CD4-positive, alpha-beta T cell treated with Interleukin-12 subunit alpha and Interleukin-12 subunit beta, for 1 hour (primary cell): ENCODE measurements at places on chromosomes 13 and 19.

GRCh38 chr13:37139356-37139755, 33.9 kb upstream of the CSNK1A1L start:
- no peak for DNase-seq

GRCh38 chr13:99215184-99215830, 14.7 kb downstream of the UBAC2 start:
- DNase-seq, result peak; percentile 72

DNA sequence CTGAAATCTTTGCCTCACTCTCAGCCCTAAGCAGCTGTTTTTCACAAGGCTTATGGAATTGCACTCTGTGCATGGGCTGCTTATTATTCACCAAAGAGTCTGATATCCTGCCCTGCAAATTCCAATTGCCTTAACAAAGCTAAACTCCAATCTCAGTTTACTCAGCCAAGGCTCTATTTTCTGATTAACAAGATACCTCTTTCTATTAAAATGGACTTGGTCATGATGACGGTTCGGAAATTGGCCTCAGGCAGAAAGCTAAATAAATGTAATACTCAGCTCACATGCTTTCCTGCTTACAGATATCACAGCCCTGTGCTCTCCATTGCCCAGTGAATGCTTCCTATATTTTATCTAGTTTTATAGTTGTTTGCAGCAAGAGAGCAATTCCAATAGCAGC, 1270.8 kb downstream of the PCDH9 start:
- no peak for DNase-seq

GRCh38 chr19:21472507-21472906, 32.9 kb upstream of the ZNF429 start:
- no peak for DNase-seq

- DNase-seq, result peak; percentile 77
Measured at GRCh38 chr19:19459707-19460251, 54.3 kb downstream of the GATAD2A start.

- DNase-seq, result no peak
Measured at GRCh38 chr13:95704510-95704909, 27.6 kb downstream of the DNAJC3 start.

- DNase-seq, result no peak
Measured at GRCh38 chr19:33397536-33398360, 24.2 kb downstream of the CEBPG start.

GRCh38 chr19:47445527-47445926, 26.2 kb downstream of the SLC8A2 start:
- no peak for DNase-seq

DNA sequence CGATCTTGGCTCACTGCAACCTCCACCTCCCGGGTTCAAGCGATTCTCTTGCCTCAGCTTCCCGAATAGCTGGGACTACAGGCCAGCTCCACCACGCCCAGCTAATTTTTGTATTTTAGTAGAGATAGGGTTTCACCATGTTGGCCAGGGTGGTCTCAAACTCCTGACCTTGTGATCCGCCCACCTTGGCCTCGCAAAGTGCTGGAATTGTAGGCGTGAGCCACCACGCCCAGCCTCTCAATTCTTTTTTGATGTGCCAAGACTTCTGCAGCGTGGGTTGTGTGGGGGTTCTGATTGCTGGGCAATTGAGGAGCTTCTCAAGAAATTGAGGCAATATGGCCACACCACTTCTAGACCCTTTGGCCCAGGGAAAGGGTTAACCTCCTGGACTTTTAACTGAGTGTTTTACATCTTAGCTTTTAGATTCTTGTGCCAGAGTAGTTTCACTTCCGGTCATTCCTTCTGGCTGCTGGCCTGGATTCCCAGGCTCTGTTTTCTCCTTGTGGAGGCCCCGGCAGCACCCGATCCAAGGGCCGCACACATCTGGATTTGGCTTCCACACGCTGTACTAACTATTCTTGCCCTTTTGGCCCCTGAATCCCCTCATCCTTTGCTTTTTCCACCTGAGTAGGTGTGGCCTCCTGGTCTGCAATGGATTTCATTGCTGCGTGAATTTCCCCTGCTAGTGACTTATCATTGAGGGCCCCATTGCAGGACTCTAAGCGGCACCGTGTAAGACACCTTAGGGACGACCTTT, 14.7 kb downstream of the SMARCA4 start:
- DNase-seq, result no peak

GRCh38 chr13:34879851-34880250, 62.2 kb upstream of the NBEA start:
- DNase-seq, result no peak

GRCh38 chr13:113791226-113791625, 32.2 kb downstream of the TMEM255B start:
- DNase-seq, result no peak

DNA sequence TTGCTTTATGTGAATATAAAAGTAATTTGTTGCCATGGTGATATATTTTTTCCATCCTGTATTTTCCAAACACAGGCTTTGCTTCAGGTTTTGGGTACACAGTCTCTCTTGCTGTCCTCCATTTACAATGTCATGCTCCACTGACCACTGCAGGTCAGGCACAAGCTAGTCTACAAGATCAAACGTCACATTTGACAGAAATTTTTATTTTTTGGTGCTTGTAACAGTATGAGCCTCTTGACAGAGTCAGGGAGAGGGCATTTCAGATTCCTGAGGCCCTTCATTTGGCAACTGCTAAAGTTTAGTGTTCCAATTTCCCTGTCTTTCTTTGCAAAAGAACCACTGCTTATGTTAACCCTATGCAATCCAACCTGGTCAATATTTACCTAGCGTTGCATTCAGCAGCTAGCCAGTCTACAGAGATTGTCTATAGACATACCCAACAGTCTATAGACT, 175.0 kb downstream of the RFC3 start:
- no peak for DNase-seq

GRCh38 chr13:110360598-110360997, 53.5 kb downstream of the COL4A2 start:
- no peak for DNase-seq

- no peak for DNase-seq
Measured at GRCh38 chr19:46489445-46490272, 6.0 kb downstream of the PNMA8B start.

GRCh38 chr19:21850656-21851255, 14.8 kb upstream of the ZNF43 start:
- no peak for DNase-seq

DNA sequence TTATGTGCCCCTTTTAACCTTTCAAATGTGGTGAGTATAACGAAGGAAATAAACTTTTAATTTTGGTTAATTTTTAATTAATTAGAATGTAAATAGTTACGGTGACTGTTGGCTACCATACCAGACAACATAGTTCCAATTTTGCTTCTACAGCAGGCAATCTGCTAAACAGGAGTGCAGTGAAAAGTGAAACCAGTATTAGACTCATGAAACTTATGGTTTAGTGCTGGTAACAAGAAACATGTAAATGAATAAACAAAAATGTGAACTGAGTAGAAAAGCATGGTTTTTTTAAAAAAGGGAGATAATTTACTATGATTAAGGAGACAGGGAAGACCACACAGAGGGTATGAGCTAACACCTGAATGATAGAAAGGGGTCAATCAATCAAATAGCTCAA, 478.4 kb downstream of the PCDH9 start:
- DNase-seq, result no peak

DNA sequence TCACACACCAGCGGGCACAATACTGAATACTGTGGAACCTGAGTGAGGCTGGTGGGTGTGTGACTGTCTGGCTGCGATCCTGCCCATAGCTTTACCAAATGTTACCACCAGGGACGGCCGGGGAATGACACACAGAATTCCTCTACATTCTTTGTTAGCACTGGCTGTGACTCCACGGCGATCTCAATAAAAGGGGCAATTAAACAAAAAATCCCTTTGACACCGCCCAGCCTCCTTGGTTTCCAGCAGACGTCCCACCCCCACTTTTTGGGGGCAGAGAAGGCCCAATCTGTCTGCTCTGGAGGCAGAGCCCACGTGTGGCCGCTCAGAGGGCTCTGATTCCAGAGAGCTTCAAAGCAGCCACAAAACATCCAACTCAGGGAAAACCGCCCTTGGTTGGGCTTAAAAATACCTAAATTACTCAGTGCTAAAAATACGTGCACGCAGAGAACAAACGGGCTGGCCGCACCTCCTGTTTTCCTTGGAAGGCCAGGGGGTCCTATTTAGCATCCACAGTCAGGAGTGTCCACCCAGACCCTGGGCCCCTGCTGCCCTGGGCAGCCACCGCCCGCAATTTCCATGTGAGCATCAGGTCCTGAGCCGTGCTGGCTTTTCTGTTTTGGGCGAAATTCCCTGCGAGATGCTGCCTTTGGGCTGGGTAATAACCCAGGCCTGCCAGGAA, 47.8 kb downstream of the GADD45B start:
- DNase-seq, result no peak

DNA sequence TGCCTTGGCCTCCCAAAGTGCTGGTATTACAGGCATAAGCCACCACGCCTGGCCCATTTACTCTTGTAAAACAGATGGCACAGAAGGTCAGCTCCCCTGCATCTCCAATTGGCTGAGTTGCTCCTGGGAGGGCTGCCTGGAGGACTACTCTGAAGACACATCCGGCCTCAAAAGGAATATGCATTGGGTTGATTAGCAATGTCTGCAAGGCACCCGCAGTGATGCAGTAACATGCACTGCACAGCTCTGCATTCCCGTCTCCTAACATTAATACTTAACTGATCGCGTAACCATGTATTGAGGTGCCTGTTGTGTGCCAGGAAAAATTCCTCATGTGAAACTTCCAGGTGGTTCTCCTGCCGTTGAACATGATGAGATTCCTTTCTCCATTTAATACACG, 5.0 kb downstream of the ELAVL3 start:
- DNase-seq, result no peak

GRCh38 chr13:94711561-94712286, 621 bp downstream of the SOX21 start:
- DNase-seq, result no peak

DNA sequence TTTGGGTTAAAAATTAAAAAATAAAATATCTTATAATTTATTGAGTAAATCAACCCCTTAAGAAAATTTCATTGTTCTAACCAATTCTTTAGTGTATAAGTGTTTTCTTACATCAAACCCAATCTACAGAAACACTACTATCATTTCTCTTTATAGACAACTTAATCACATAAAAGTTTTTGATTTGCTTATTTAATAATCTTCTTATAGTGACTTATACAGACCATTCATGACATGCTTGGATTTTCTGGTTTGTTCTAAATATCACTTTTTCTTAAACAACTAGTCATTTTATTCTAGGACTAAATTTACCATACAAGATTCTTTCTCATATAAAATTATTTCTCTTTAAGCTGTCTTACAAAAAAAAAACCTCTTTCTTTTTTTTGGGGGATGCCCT, 27.3 kb upstream of the ZSCAN5A start:
- DNase-seq, result no peak

DNA sequence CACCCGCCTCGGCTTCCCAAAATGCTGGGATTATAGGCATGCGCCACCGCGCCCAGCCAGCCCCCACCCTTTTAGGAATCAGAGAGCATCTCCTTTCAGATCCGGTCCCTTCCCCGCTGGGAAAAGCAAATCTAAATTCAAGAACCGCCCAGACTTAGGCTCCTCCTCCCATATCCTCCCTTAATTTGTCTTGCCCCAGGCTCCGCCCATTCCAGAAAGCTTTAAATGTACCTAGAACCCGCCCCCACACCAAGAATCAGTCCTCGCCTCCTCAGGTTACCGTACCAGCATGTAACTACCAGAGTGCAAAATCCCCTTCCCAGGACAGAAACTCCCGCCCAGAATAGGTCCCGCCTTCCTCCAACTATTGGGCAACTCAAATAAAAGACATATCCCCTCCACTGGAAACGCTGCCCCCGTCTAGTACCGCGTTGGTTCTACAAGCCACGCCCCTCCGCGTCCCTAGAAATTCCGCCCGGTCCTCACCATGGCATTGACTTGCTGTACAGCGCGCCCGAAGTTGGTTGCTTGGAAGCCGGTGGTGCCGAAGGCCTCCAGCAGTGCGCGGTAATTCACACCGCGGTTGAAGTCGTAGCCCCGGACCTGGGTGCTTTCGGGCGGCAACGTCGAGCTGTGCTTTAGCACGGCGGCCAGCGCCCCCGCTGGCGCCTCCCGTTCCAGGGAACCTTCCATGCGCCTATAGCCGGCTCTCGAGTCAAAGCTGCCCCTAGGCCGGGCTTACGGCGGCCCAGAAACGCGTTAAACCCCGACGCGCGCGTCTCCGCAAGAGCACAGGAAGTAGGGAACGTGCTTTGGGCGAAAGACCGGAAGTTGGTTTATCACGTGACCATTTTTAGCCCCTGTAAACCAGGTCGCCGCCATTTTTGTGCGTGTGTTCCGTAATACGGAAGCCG, at the start of gene DHPS:
DHPS (minus strand) TSS at position 807 of the 914 bp plus-strand sequence; CDS start at position 693, 114 bp downstream.
- DNase-seq, result peak; percentile 96

GRCh38 chr19:44779150-44779549, 1.5 kb downstream of the CBLC start:
- DNase-seq, result no peak

DNA sequence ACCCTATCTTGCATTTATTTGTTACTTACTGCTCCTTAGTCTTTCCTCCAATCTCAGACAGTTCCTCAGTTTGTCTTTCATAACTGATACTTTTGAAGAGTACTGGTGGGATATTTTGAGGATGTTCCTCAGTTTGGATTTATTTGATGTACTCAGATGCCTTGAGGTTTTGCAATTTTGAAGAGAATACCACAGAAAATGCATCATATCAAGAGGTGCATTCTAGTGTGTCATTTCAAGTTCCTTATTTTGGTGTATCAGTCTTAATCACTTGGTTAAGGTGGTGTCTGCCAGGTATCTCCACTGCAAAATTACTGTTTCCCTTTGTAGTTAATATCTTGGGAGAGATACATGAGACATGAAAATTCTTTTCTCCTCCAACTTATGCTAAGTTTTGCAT, 75.1 kb downstream of the URI1 start:
- DNase-seq, result no peak

DNA sequence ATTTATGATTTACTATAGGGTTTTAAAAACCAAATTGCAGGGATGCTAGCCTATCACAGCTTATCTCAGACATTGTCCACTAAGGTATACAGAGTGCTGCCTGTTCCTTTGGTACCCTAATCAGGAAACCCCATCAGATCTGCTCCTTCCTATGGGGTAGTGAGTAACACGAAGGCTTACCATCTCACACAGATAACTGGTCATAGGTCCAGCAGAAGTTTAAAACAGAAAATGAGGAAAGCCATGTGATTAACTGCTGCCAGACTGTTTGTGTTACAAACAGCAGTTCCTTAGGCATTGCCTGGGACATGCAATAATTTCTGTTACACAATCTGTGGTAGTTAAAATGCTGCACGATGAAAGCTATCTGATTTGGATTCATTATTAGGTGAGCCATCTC, 53.5 kb upstream of the ALOX5AP start:
- no peak for DNase-seq

GRCh38 chr19:28422791-28423650, 789.9 kb downstream of the UQCRFS1 start:
- DNase-seq, result no peak

DNA sequence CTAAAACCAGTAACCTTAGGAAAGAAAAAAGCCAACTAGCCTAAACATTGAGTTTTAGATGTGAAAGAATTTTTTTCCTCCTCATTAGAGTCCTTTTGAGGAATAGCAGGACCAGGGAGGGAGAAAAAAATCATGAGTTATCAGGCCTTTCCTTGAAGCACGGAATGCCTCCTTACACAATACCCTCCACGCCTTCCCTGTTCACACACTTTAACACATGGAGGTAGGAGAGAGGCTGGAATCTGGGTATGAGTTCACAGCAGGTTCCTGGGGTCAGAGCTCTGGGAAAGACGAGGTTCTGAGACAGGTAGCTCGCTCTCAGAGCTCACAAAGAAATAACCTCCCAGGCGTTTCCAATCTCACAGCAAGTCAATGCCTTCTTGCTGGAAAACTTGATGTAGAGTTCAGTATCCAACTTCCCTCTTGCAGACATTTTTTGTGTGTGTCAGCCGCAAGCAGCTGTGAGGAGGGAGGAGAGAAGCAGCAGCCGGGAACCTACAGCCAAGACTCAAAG, 716 bp downstream of the ZNF573 start:
- DNase-seq, result no peak

- peak; percentile 73 for DNase-seq
Measured at GRCh38 chr19:35114353-35115176, 1.1 kb upstream of the FXYD3 start.
